ENCODE measurements at places on chromosomes 5 and 9.

- DNase-seq = no peak
Observed at GRCh38 chr9:100056561-100056960, 42.2 kb downstream of the ERP44 start.

DNA sequence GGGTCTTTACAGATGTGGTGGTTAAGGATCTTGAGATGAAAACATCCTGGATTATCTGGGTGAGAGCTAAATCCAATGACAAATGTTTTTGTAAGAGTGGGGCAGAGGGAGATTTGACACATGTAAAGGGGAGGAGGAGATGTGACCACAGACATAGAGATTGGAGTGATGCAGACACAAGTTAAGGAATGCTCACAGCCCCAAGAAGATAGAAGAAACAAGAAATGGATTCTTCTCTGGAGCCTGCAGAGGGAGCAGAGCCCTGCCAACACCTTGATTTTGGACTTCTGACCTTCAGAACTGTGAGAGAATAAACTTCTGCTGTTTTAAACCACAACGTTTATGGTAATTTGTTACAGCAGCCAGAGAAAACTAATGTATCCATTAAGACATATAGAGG lies 21.7 kb downstream of the ITGA2 start:
- no peak for DNase-seq

GRCh38 chr5:132530946-132531345 lies 12.4 kb downstream of the IL5 start:
- DNase-seq = no peak

DNA sequence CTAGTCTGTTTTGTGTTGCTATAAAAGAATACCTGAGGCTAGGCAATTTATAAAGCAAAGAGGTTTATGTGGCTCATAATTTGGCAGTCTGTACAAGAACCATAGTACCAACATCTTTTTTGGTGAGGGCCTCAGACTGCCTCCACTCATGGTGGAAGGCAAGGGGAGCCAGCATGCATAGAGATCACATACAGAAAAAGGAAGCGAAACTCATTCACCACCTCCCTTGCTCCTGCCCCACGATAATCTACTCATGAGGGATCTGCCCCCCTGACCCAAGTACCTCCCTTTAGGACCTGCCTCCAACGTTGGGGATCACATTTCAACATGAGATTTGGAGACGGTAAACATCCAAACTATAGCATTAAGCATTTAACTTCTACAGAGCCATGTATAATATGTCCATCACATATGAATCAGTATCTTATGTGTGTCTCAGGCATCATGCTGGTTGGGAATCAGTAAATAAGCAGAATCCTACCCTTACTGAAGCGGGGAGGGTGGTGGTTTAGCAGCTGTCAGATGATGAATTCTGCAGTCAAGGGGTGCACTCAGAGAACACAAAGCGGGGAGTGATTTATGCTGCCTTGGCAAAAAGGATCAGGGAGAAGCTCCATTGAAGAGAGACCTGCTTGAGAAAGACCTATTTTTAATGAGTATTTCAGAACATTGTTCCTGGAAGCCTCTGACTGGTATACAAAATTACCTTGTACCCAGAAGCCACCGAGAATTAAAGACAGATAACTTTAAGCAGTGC lies 34.8 kb downstream of the HMGXB3 start:
- peak; percentile 54 for DNase-seq

GRCh38 chr9:2413160-2413805 lies 208.3 kb upstream of the VLDLR start:
- DNase-seq = no peak

DNA sequence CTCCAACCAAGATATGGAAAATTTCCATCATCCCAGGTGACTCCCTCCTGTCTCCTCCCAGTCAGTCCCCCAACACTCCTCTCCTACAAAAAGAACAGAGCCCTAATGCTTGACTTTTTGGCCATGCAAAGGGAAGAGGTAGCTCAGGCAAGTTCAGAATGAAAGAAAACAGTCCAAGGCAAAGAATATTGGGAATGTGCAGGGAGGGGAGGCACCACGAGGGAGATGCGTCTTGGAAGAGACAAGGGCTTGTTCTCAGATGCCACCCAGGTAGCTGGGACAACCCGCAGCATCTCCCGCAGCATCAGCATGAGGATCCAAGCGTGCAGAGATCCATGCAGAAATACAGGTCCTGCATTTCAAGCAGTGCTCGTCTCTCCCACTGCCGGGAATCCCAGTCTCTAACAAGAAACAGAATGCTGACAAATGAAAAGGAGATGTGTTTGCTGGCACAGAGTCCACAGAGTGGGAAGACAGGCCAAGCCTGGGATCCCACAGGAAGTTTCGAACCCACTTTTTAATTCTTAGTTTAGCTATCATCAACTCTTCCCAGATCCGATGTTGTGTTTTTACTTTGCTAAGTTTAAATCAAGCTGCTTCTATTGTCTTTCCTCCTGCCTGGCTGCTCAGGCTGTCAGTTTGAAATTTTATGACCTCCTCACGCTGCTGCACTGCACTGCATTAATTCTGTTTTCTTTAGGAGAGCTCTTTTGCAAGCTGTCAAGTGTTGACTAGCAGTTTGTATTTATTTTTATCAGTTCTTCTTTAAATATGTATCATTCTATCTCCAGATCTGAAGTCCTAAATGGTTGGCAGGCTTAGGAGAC lies 86.8 kb upstream of the OSMR start:
- no peak for DNase-seq

DNA sequence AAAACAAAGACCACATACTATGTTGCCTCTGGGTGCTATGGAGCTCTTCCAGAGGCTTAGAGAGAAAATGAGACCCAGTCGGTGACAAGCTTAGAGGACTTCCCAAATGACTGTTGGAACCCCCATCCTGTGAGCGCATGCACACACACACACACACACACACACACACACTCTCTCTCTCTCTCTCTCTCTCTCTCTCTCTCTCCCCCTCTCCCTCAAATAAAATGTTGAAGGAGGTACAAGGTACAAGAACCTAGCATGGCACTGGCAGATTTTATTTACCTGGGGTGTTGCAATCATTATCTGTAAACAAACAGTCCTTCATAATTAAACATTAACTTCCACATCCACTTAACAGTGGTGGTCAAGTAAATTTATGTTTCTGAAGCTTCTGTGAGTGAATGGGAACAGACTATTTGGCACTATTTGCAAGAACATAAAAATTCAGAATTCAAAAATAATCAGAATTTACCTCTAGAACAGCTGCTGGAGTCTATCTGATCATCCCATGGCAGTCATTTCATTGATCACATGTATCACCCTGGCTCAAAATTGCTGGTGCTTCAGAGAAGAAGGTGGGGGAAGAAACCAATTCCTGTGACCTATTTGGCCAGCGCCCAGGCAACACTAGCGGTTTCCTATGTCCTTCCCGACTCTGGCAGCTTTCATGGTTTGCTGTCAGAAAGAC lies 24.9 kb downstream of the TRPM3 start:
- no peak for DNase-seq

- DNase-seq = peak; percentile 98
Observed at GRCh38 chr5:43040287-43041098, at the start of gene ANXA2R. Gene ANXA2R, minus strand, starts transcription at chr5:43040319. Its CDS starts 273 bp downstream, at chr5:43040046.

DNA sequence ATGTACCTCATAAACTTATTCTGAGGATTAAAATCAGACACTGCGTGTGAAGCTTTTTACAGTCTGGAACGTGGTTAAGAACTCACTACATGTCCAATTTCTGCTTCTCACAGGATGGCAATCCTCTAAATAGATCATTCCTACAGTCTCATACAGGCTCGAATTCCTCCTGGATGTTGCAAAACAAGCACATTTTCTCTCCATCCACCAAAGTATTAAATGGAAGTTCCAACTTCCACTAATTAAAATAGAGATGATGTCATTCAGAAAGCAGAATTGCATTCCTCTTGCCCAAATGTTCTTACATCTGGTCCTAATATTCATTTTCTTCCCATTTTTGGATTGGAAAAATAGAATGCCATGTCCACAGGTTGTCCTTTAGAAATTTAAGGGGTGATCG lies 145.5 kb upstream of the PCA3 start:
- no peak for DNase-seq

- no peak for DNase-seq
Observed at GRCh38 chr5:161299053-161299452, 247.5 kb downstream of the GABRB2 start.

- no peak for DNase-seq
Observed at GRCh38 chr5:44412286-44412685, 23.1 kb upstream of the FGF10 start.

DNA sequence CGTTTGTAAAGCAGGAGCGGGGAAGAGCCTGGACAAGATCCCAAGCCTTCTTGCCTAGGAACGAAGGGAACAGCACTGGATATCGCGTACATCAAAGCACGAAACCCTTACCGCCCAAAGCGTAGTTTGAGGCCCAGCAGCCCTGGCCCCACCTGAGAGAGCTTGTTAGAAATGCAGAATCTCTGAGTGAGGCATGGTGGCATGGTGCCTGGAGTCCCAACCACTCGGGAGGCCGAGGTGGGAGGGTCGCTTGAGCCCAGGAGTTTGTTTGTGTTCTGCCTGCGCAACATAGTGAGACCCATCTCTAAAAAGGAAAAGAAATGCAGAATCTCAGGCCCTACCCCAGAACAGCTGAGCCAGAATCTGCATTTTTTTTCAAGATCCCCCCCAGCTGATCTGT lies 90.6 kb downstream of the AMBP start:
- no peak for DNase-seq

- DNase-seq = no peak
Observed at GRCh38 chr9:95629585-95629984, 112.8 kb upstream of the PTCH1 start.

- no peak for DNase-seq
Observed at GRCh38 chr5:124456249-124456648, 290.2 kb downstream of the ZNF608 start.

- DNase-seq = no peak
Observed at GRCh38 chr9:99628285-99628684, 193.4 kb upstream of the NR4A3 start.

- DNase-seq = no peak
Observed at GRCh38 chr5:6487081-6487480, 38.4 kb downstream of the UBE2QL1 start.

- no peak for DNase-seq
Observed at GRCh38 chr5:142529626-142530278, 156.1 kb downstream of the FGF1 start.

DNA sequence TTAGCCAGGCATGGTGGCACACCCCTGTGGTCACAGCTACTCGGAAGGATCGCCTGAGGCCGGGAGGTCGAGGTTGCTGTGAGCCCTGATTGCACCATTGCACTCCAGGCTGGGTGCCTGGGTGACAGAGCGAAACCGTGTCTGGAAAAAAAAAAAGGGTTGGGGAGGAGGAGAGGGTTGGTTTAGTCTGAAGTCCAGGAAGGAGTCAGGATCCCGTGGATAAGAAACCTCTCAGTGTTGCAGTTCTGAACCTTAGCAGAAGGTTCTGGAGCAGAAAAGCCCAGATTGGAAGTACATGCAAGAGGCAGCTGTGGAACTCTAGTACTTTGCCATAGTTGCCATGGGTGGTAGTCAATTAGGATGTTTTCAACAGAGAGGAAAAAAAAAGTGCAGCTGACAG lies 125.2 kb upstream of the CPEB4 start:
- DNase-seq = no peak

DNA sequence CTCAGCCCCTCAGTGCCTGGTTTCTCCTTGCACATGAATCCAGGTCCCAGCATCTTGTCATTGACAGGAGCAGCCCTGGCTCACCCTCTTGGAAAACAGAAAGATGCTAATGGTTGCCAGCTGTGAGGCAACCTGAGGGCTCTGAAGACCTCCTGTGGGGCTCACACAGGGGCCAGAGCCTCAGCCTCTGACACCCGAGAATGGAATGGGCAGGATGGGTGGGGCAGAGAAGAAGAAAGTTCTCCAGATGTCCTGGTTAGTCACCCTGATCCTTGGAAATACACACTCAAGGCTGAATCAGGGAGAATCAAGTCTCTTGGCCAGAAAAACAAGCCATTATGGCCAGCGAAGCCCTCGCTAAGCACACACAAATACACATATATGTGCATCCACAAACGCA lies 32.3 kb upstream of the SPATA31E1 start:
- DNase-seq = no peak

GRCh38 chr9:136197084-136197875 lies 7.6 kb downstream of the LHX3 start:
- DNase-seq = no peak

DNA sequence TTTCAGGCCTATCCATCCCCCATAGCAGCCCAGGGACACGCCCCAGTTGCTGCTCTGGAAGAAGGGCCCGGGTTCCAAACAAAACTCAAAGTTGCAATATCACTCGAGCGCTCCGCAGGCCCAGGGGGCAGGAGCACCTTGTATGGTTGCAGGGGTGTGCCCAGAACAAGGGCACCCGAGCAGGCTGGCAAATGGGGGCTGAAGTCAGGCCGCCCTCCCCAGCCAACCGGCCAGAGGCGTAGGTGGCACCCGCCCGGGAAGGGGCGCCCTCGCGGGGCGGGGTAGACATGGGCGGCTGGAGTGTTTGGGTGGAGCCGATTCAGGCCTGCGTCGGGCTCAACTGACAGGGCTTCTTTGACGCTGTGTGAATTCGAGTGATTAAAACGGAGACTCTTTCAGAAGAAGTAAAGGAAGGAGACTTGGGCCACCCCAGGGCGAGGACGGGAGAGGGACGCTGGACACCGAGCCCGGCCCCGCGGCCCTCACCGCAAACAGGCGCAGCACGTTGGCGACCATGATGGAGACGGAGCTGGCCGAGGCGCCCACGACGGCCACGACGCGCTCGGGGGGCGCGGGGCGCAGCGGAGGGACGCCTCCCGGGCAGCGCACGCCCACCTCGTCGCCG lies 1.1 kb downstream of the GRM6 start:
- no peak for DNase-seq

DNA sequence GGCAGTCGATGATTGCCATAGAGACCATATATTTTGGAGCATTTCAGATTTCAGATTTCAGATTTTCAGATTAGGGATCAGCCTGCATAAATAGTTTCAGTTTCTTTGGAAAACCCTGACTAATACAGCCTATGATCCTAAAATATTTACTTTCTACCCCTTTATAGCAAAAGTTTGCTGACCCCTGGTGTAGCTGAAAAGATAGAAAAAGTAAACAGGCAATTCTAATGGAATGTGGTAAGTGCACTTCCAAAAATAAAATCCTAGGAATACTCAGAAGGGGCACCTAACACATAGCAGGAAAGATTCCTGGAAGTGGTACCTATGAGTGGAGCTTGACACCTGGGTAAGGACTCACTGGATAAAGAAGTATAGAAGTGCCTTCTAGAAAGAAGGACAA lies 34.5 kb downstream of the BAAT start:
- no peak for DNase-seq

DNA sequence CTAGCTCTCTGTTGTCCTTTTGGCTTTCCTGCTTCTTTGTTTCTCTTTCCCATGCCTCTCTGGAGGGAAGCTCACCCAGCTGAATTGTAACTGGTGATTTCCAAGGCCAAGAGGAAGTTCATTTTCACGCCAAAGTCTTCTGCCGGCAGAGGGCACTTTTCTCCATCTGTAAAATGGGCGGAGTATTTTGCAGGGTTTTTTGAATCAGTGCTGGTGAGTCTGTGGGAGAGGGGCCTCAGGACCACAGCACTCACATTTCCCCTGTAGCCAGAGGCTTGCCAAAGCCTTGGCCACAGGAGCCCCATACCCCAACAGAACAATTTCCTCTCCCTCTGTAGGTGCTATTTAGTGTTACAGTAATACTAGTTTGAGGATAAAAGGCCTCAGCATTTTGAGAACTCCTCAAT lies 42.3 kb upstream of the MATR3 start:
- DNase-seq = no peak
